ENCODE measurements at places on chromosomes 2 and 18. TPM values are rescaled to one million over a fixed set of nuclear protein-coding genes. Genes with fewer than 3 reads are reported as not detected.

KANSL1L gene
- total RNA-seq, result 0.56 TPM

IL1A gene
- 0.05 TPM for total RNA-seq

MRPL33 gene
- 459 TPM for total RNA-seq

GPBAR1 gene
- total RNA-seq, result 0.15 TPM

GAD1 gene
- 0.79 TPM for total RNA-seq

PTPN4 gene
- 16.1 TPM for total RNA-seq

ASXL3 gene
- total RNA-seq, result not detected

FBXO15 gene
- 1.6 TPM for total RNA-seq

RIF1 gene
- 25.4 TPM for total RNA-seq

NYAP2 gene
- 0.02 TPM for total RNA-seq

CXCR4 gene
- 0.44 TPM for total RNA-seq

IL36RN gene
- 0.13 TPM for total RNA-seq

LIPG gene
- total RNA-seq, result 0.10 TPM

SLC16A14 gene
- total RNA-seq, result 1.4 TPM

MEMO1 gene
- 89.7 TPM for total RNA-seq

SPP2 gene
- total RNA-seq, result not detected

RFTN2 gene
- total RNA-seq, result not detected

TMEM178A gene
- 0.10 TPM for total RNA-seq

TUBB8B gene
- not detected for total RNA-seq

LINC00305 gene
- not detected for total RNA-seq

SLC30A3 gene
- 4.8 TPM for total RNA-seq

IL37 gene
- not detected for total RNA-seq

WNT10A gene
- total RNA-seq, result not detected

KLHL30 gene
- 0.11 TPM for total RNA-seq

CHRND gene
- total RNA-seq, result not detected

TPGS2 gene
- total RNA-seq, result 86.2 TPM

DAW1 gene
- 1.7 TPM for total RNA-seq

OTOS gene
- total RNA-seq, result not detected

EFHD1 gene
- 1.9 TPM for total RNA-seq

CYB5A gene
- 117 TPM for total RNA-seq

RAX gene
- not detected for total RNA-seq

UGT1A3 gene
- total RNA-seq, result not detected

G6PC2 gene
- total RNA-seq, result not detected

FANCL gene
- 27.5 TPM for total RNA-seq

MAP3K19 gene
- total RNA-seq, result not detected

LRRTM4 gene
- total RNA-seq, result not detected

COQ10B gene
- 23.4 TPM for total RNA-seq

FRZB gene
- total RNA-seq, result 0.07 TPM

CNOT9 gene
- total RNA-seq, result 50.2 TPM

GPC1 gene
- total RNA-seq, result 215 TPM

ANKRD44 gene
- 2.0 TPM for total RNA-seq

AOX1 gene
- 2.9 TPM for total RNA-seq

PLEKHH2 gene
- total RNA-seq, result 0.92 TPM

RBM44 gene
- total RNA-seq, result 0.33 TPM

GPR17 gene
- 0.06 TPM for total RNA-seq

DNAJC5G gene
- not detected for total RNA-seq

KATNAL2 gene
- 0.75 TPM for total RNA-seq

SERPINB4 gene
- 0.16 TPM for total RNA-seq

TCF4 gene
- total RNA-seq, result 3.0 TPM

DUSP19 gene
- total RNA-seq, result 0.41 TPM

AGBL5 gene
- 30.8 TPM for total RNA-seq

CFAP53 gene
- 0.33 TPM for total RNA-seq
